Left ventricle myocardium superior (tissue), 1 donor: ENCODE measurements at places on chromosomes 5 and 9. TPM values are rescaled to one million over a fixed set of nuclear protein-coding genes. Genes with fewer than 3 reads are reported as not detected.

- DNase-seq, result no peak
These were observed 4.7 kb upstream of the ZFR start for GRCh38 chr5:32449262-32449661.

GRCh38 chr5:7043797-7044196 is 330.6 kb downstream of the TENT4A start:
- DNase-seq, result no peak

The LECT2 gene
- not detected for total RNA-seq

The SIT1 gene
- total RNA-seq, result 0.32 TPM

- no peak for DNase-seq
These were observed 79.5 kb downstream of the SH3PXD2B start for GRCh38 chr5:172374783-172375182.

The IFNB1 gene
- total RNA-seq, result not detected

DNA sequence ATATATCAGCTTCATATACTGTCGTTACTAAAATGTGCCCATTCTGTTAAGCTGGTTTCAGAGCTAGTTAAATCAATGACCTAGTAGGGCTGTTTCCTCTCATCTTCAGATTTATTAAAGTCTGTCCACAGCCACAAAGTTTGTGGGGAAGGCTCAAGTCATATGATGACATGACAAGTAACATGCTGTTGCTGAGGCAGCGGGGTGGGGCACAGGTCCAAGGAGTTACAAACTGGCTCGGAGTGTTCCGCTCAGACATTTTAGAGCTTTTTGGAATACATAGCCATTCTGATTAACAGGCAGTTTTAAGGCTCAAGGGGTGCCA is 2.7 kb upstream of the ANP32B start:
- DNase-seq, result peak; percentile 72

The MLANA gene
- total RNA-seq, result not detected

The EQTN gene
- total RNA-seq, result not detected

The PCDHB15 gene
- total RNA-seq, result 2.6 TPM

The HAPLN1 gene
- total RNA-seq, result 0.05 TPM

The CNTLN gene
- 4.2 TPM for total RNA-seq

The SLC6A19 gene
- not detected for total RNA-seq

The CACFD1 gene
- 11.8 TPM for total RNA-seq

DNA sequence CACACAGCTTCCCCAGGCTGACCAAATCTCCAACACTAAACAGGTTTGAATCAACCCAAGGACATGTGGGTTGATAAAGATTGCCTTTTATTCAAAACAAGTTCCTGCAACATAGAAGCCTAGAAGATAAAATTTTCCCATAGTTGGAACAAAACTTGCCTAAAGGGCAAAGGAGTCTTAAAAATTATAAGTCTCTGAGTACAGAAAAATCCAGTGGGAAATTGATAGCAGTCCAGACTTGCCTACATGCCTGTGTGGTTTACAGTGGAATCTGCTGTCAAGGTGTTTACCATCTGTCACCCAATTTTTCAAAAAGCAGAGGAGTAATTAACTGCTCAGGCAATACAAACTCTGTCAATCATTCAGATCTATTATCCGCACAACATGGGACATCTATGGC is 168.2 kb downstream of the PPP2R2B start:
- no peak for DNase-seq

The TUT7 gene
- total RNA-seq, result 15.9 TPM
